Peyer's patch (tissue), 4 donors: ENCODE measurements at places on chromosomes 2 and 18. TPM values are rescaled to one million over a fixed set of nuclear protein-coding genes. Genes with fewer than 3 reads are reported as not detected.

DNA sequence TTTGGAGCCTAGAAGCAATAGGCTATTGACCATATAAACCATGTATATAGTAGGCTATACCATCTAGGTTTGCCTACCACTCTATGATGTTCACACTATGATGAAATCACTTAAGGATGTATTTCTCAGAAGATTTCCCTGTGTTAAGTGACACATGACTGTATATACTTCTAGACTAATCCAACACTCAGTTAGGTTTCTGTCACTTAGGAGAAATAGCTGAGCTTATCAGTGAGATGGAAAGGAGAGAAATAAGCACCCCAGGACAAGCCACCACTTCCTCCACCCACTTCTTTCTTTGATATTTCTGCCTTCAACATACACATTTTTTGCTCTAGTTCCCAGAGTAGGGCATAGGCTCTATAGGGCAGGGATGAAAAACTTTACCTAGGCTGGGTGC, 7.8 kb downstream of the PECR start:
- H3K27me3 ChIP-seq = no peaks in the 10 kb centered on the region
- no peaks in the 10 kb centered on the region for H3K36me3 ChIP-seq
- H3K4me3 ChIP-seq = no peak overlapping the region
- DNase-seq = no peak

GRCh38 chr2:144396318-144396717, 123.6 kb downstream of the ZEB2 start:
- no peaks in the 10 kb centered on the region for H3K4me1 ChIP-seq
- H3K4me3 ChIP-seq = no peak overlapping the region
- H3K27ac ChIP-seq = no peak overlapping the region
- no peak for DNase-seq
- H3K27me3 ChIP-seq = no peaks in the 10 kb centered on the region

- no peaks in the 10 kb centered on the region for H3K36me3 ChIP-seq
- H3K27me3 ChIP-seq = no peaks in the 10 kb centered on the region
- H3K4me1 ChIP-seq = peaks cover 1% of the 10 kb centered on the region
Measured at GRCh38 chr2:46973673-46974072, 58.1 kb upstream of the MCFD2 start.

- H3K4me3 ChIP-seq = no peak overlapping the region
- DNase-seq = no peak
- no peaks in the 10 kb centered on the region for H3K27me3 ChIP-seq
- no peaks in the 10 kb centered on the region for H3K4me1 ChIP-seq
Measured at GRCh38 chr2:178291703-178292102, 97.4 kb downstream of the OSBPL6 start.

DNA sequence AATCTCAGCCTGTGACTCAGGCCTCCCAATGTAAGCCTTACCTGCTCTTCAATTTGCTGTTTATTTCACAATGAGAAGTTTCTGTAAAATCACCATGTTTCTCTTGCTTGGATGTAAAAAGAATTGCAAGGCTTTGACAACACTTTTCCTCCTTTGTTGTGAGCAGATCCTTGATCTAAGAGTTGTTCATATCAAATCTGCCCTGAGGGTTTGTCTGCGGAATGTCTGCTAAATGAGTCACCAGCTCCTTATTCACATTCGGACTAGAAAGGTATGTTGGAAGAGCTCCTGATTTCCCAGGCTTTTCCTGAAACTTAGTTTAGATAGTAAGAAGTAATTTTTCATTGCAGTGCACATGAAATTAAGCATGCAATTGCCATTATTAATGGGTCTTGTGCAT, 268.2 kb upstream of the TCF4 start:
- H3K4me1 ChIP-seq = no peaks in the 10 kb centered on the region
- H3K27ac ChIP-seq = no peak overlapping the region

- no peak overlapping the region for H3K27ac ChIP-seq
- no peak for DNase-seq
- no peaks in the 10 kb centered on the region for H3K27me3 ChIP-seq
- H3K4me3 ChIP-seq = no peak overlapping the region
- no peaks in the 10 kb centered on the region for H3K4me1 ChIP-seq
Measured at GRCh38 chr2:148358375-148358774, 286.2 kb upstream of the EPC2 start.

DNA sequence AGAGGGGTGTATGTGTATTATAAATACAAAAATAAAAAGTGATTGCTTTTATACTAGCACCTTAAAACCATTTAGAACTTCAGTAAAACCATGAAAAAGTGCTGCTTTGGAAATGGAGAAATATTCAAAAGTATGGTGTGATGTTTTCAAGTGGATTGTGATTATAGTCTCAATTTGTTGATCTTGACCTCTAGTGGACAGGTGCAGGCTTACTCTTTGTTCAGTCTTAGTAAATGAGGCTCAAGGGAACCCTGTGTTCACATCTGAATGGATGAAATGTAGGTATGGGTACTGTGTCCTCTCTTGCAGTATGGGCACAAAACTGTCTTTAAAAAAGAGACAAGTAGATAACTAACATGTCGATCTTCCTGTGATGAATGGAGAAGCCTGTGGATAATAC, 145.8 kb downstream of the MCFD2 start:
- H3K27me3 ChIP-seq = no peaks in the 10 kb centered on the region
- no peaks in the 10 kb centered on the region for H3K36me3 ChIP-seq
- no peaks in the 10 kb centered on the region for H3K4me1 ChIP-seq
- DNase-seq = no peak
- no peak overlapping the region for H3K27ac ChIP-seq

UGT1A10 gene
- 168 TPM for total RNA-seq

DNA sequence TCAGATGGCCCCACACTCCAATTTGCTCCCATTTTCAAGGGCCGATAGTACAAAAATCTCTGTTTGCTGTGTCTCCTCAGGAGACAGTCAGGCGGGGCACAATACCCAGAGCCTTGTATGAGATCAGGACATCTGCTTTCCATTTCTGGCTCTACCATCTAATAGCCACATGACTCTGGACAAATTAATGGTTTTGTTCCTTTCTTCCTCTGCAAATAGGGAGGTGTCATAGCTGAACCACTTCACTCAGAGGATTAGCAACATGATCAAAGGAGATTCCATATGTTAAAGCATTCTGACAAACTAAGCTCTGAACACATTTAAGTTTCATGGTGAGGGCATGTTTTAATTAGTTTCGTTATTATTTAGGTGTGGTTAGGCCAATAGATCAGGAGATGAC, 602.1 kb upstream of the SYT4 start:
- H3K4me3 ChIP-seq = no peak overlapping the region
- no peaks in the 10 kb centered on the region for H3K4me1 ChIP-seq
- H3K27ac ChIP-seq = no peak overlapping the region
- no peaks in the 10 kb centered on the region for H3K27me3 ChIP-seq
- DNase-seq = no peak
- H3K36me3 ChIP-seq = no peaks in the 10 kb centered on the region

- no peaks in the 10 kb centered on the region for H3K36me3 ChIP-seq
- H3K27ac ChIP-seq = peak overlapping the region; percentile 38
- no peaks in the 10 kb centered on the region for H3K27me3 ChIP-seq
- H3K4me3 ChIP-seq = peak overlapping the region; percentile 43
Measured at GRCh38 chr2:11129598-11130449, 25.4 kb upstream of the SLC66A3 start.

- H3K27me3 ChIP-seq = no peaks in the 10 kb centered on the region
- no peak overlapping the region for H3K27ac ChIP-seq
- no peak for DNase-seq
- no peaks in the 10 kb centered on the region for H3K36me3 ChIP-seq
Measured at GRCh38 chr2:63755965-63756364, 85.7 kb upstream of the UGP2 start.

DNA sequence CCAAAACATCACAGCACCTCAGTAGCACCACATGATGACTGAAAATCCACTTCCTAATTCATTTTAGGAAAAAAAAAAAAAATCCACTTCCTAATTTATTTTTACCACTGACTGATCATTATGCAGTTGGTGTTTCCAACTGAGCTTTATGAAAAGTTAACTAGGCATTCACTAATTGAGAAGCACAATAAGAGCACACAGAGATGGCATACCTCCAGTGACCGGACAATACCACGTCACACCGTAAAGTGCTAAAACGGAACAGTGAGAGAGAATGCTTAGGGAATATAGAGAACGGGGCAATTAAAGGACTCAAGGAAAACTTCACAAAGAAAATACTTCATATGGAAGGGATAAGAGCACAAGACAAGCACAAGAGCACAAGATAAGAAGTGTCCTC, 212.5 kb downstream of the NBAS start:
- H3K27me3 ChIP-seq = no peaks in the 10 kb centered on the region
- no peak for DNase-seq
- H3K36me3 ChIP-seq = no peaks in the 10 kb centered on the region
- H3K4me1 ChIP-seq = no peaks in the 10 kb centered on the region

DNA sequence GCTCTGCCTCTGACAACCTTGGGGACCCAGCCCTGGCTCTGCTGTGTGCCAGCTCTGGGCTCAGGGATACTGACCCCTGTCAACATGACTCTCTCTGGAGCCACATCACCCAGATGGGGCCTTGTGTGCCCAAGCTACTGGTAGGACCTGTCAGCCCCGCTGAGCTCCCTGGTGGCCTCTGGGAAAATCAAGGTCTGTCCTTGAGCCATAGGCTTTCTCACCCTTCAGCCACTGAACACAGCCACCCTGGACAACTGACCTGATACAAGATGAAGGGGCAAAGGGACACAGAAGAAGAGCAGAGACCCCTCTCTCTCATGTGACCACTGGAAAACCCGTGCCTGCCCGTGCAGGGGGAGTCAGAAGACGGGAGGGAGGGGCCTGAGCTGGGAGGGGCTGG, 7.8 kb downstream of the CCDC74A start:
- no peaks in the 10 kb centered on the region for H3K27me3 ChIP-seq
- H3K27ac ChIP-seq = no peak overlapping the region
- no peaks in the 10 kb centered on the region for H3K4me1 ChIP-seq
- no peaks in the 10 kb centered on the region for H3K36me3 ChIP-seq

- peaks cover 4% of the 10 kb centered on the region for H3K36me3 ChIP-seq
- no peaks in the 10 kb centered on the region for H3K27me3 ChIP-seq
- no peak overlapping the region for H3K27ac ChIP-seq
- H3K4me1 ChIP-seq = no peaks in the 10 kb centered on the region
- no peak overlapping the region for H3K4me3 ChIP-seq
Measured at GRCh38 chr2:218245214-218245613, 15.6 kb upstream of the GPBAR1 start.

DNA sequence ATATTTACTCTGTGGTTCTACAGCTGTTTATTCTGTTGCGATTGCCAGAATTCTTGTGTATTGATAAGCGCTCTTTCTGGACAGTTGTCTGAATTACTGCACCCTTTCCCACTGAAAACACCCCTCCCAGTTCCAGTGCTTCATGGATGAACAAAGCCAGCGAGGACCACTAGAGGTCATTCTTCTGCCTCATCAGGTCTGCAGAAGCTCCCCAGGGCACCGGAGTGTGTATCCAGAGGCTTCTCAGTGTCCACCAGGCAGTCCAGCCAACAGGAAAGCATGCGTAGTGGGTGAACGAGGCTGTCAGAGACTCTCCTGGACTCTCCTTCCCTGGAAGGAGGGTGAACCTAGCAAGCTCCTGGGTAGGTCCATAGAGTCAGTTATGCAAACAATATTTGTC, 40.6 kb upstream of the INHBB start:
- H3K27ac ChIP-seq = no peak overlapping the region
- DNase-seq = no peak
- no peaks in the 10 kb centered on the region for H3K36me3 ChIP-seq
- no peaks in the 10 kb centered on the region for H3K4me1 ChIP-seq
- H3K4me3 ChIP-seq = no peak overlapping the region
- H3K27me3 ChIP-seq = no peaks in the 10 kb centered on the region

GRCh38 chr2:159252905-159253304, 33.6 kb downstream of the WDSUB1 start:
- no peaks in the 10 kb centered on the region for H3K27me3 ChIP-seq
- H3K4me3 ChIP-seq = no peak overlapping the region
- H3K27ac ChIP-seq = no peak overlapping the region
- H3K4me1 ChIP-seq = no peaks in the 10 kb centered on the region
- DNase-seq = no peak

DNA sequence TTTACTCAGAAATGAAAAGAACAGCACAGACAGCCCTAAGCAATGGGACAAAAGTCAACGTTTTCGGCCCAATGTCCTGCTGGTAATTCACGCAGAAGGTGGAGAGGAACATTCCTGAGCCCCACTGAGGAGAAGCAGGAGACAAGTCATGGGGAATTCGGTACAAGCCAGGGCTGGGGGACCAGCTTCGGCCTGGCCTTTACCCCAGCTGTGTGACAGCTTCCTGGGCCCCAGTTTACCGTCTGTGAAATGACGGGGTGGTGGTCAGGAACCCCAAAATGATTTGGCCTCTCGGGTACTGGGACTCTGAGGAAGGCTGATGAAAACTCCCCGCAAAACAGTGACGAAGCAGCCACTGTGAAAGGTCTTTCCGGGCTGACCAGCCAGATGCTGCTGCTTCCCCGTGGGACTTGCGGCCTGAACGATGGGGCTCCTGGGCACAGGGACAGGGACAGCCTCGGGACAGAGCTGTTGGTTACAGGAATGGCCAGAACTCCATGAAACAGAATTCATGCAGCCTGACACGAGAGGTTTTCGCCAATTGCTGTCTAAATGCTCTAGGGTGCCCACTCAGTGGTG, 21.6 kb downstream of the KIF1A start:
- no peak for DNase-seq
- H3K4me1 ChIP-seq = no peaks in the 10 kb centered on the region
- no peak overlapping the region for H3K4me3 ChIP-seq
- H3K27ac ChIP-seq = no peak overlapping the region
- no peaks in the 10 kb centered on the region for H3K27me3 ChIP-seq
